ENCODE measurements at places on chromosomes 5 and 9.

DNA sequence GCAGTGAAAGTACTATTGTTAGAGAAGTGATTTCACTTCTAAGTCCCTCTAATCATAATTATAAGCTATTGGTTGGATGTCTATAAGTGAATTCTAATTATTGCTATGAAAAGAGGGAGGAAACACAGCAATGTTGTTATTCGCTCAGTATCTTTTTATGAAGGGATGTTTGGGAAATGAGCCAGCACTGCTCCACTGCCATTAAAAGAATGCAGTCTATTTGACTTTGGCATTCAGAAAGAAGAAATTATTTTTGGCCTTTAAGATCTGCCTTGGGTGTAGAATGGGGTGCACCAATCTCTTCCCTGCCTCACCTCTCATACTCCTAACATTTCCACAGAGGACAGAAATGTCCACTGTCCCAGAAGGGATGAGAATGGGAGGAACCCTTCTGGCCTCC is 332.0 kb downstream of the SPATA31D1 start:
- DNase-seq, result no peak

DNA sequence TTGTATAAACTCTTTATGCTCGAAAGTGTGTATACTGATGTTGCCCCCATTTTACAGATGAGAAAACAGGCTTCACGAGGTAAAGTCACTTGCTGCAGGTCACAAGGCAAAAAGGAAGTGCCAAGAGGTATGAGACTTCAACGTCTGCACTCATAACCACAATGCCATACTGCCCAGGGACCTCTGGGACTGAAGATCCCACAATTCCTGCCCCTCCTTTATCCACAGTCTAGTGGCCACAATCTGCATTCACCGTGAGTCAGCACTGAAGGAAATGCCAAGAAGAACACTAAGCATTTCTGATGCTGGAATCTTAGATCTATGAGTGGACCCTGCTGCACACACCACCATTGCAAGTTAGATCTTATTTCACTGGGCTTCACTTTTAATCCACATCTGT is 37.3 kb downstream of the MED27 start:
- peak; percentile 85 for DNase-seq

GRCh38 chr5:59416451-59416850 is 477.1 kb downstream of the PDE4D start:
- no peak for DNase-seq

GRCh38 chr9:27086818-27087680 is 22.0 kb upstream of the TEK start:
- no peak for DNase-seq

- DNase-seq, result peak; percentile 57
These were observed 5.9 kb downstream of the ABCA2 start for GRCh38 chr9:137021979-137022661.
